Caki2 (cell line): ENCODE measurements at places on chromosomes 1 and 21. TPM values are rescaled to one million over a fixed set of nuclear protein-coding genes. Genes with fewer than 3 reads are reported as not detected.

GRCh38 chr1:46523496-46524353 lies 27.7 kb downstream of the KNCN start:
- no peak for DNase-seq

GRCh38 chr1:83746234-83746633 lies 252.7 kb downstream of the TTLL7 start:
- DNase-seq, result no peak

- DNase-seq, result no peak
Measured at GRCh38 chr1:180131510-180131909, 23.2 kb upstream of the QSOX1 start.

BRDT gene
- not detected in 2 replicates for total RNA-seq

- no peak for DNase-seq
Measured at GRCh38 chr1:52546852-52547251, 6.0 kb downstream of the TUT4 start.

DNA sequence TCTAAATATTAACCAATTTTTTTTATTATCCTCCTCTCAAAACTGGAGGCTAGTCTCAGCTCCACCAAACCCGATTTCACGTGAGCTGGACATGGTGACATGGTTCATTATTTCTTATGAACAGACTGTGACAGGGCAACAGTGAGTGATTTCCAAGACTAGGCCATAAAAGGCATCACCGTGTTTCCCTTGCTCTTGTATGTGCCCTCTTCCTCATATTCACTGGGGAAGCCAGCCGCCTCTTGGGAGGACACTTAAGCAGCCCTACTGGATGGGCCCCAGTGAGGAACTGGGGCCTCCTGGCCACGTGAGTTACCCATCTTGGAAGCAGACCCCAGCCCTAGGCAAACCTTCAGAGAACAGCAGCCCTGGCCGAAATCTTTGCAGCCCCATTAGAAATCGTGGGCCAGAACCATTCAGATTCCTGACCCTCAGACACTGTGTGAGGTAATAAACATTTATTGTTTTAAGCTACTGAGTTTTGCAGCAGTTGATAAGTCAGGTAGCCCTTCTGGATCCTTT lies 105.0 kb downstream of the GALNT2 start:
- DNase-seq, result no peak

GRCh38 chr1:24468685-24469316 lies 33.8 kb upstream of the RCAN3 start:
- no peak for DNase-seq

GPR153 gene
- 2.4 and 2.9 TPM in 2 replicates for total RNA-seq

- no peak for DNase-seq
Measured at GRCh38 chr1:170096806-170097340, 22.4 kb upstream of the KIFAP3 start.

CYB561D1 gene
- total RNA-seq, result 0.32 and 1.9 TPM in 2 replicates

GRCh38 chr1:156615946-156616345 lies 3.3 kb upstream of the HAPLN2 start:
- DNase-seq, result no peak

DNA sequence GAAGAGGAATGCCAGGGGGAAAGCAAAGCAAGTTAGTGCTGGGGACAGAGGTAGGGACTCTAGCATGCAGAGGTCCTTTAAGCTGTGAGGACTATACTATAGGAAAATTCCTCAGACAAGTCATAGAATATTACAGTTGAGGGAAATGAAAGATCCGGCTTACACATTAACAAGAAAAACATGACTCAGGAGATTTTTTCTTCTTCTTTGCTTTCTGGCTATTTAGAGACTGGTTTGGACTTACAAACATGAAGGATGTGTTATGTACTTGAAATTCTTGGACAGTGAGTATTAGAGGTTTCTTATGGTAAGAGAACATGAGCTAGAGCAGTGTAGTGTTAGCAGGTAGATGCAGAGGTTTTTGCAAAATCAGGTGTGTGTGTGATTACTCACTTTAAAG lies 24.9 kb downstream of the USP25 start:
- peak; percentile 91 for DNase-seq

GRCh38 chr1:104064399-104064798 lies 314.7 kb downstream of the AMY1C start:
- no peak for DNase-seq

DNA sequence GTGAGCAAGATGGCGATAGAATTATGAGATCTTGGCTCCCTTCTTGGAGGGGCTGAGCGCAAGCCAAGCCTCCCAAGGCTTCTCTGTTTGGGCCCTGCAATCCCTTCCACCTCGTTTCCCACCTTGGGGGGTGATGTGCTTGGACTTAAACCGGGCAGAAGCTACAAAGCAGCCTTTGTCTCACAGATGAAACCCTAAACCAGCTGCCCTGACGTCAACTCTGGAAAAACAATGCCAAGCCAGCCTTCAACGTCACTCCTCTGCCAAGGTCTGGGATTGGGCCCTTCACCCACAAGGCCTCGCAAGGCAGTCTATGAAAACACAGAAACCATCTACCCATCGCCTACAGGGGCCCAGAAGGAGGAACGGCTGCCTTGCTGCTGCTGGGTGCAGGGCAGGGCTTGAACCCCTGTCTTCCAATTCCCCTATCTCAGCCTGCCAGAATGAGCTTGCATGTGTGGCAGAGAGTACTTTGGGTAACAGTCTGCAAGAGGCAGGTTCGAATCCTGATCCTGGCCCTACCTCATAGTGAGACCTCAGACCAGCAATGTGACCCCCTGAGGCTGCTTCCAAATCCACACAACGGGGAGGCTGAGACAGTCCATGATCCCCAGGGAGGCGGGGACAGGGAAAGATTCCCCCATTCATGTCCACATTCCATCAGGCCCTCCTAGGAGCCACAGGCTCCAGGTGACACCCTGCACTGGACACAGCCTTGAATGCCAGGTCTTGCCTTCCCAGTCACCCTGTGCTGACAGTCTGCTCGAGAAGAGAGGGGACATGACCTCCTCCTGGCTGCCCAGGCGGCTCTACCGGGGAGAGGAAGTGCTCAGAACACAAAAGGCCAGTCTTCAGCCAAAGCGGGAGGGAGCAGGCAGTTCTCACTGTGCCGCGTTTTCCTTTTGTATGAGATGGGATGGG lies 15.0 kb downstream of the IFFO2 start:
- peak; percentile 55 for DNase-seq

DNA sequence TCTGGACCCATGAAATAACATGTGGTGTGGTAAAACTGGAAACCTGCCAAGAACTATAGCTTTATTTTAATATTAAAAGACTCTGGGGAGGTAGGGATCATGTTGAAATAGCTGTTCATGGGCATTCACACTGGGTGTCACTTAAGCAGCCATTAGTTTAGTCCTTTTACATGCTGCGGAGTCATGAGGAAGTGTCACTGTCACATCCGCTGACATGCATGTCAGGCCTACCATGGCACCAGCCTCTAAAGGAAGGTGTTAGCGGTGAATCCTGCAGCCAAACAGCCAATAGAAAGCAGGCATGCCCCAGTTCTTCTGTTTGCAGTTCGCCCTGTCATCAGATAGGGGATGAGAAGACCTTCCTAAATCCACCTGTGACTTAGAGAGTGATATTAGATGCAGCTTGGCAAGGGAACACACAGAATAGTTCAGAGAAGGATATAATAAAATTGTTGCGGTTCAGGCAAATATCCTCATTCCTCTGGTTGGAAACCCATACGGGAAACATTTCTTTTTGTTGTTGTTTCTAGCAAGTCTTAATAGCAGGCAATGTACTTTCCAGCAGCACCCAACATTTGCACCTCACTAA lies 100.4 kb downstream of the CACHD1 start:
- no peak for DNase-seq
